ENCODE measurements at places on chromosomes 1 and 21.

- DNase-seq = no peak
Observed at GRCh38 chr1:207059881-207060280, 6.8 kb downstream of the PFKFB2 start.

DNA sequence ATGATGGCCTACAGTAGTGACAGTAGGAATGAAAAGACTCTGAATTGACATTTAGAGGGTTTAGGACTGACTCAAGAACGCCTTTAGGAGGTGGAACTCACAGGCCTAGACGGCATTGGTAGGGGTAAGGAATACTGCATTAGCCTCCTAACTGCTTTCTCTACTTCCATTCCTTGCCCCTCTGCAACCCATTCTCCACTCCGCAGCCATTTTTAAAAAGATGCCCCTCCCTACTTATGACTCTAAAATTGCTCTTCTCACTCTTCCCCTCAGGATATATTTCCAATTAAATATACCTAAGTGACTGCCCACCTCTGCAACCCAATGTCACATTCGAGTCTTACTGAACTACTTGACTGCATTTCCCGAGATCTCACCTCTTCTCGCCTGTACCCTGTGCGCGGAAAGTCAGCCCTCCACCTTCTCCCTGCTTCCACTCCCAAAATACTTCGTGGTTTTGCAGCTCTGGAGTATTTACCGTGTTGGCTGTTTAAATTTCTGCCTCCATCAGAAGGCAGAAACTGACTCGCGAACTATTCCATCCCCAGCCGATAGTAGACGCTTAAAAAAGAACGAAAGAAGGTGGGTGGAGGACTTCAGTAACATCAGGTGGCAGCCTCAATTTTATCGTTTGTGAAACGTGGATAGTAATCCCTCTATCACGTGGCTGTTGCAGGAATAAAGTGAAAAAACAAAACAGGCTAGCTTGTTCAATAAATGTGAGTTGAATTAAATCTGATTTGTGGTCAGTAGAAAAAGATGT is 1.1 kb upstream of the YBX1 start:
- DNase-seq = no peak

DNA sequence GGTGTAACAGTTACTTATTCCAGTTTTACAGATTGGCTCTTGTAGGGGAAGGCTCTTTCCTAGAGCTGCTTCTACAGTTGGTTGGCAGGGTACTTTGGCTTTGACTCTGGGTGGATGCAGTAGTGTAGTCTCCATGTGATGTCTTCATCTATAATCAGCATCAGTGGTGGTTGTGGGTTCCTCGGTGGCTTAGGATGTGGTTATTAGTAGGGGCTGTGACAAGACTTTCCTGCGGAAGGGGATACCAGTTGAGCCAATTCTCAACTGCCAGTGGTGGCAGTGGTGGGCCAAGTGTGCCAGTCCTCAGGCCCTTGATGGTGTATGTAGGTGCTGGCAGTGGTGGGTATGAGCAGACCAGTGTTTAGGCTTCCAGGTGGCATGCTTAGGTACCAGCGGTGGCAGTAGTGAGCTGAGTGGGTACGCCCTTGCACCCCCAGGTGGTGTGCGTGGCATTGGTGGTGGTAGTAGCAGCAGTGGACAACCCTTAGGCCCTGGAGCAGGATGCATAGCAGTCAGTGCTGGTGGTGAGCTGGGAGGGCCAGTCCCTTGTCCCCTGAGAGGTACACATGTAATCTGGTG is 27.2 kb upstream of the KLF18 start:
- DNase-seq = no peak

- no peak for DNase-seq
Observed at GRCh38 chr1:80825067-80825466, 975.7 kb upstream of the ADGRL2 start.

DNA sequence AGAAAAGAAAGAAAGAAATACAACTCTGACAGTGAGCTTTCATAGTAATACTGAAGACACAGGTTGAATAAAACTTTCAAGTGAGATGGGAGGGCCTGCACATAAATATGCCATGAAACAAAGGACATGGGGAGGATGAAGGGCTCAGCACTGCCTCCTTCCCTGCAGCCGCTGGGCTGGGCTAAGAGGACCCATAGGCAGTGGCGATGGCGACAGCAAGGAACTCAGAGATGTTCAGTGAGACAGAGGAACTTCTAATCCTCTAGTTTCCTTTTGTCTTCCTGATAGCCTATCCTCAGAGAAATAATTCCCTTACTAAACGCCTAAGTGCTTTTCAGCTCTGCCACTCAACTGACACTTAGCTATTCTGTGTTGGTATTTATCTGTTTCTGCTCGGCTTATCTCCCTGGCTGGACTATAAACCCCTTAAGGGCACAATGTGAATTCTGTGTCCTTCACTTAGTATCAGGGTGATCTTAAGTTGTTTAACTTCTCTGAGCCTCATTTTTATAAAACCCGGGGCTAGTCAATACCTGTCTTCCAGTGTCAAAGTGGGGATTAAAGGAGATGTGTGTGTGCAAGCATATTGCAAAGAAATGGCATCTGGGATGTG is 24.4 kb upstream of the IER5 start:
- no peak for DNase-seq

- DNase-seq = no peak
Observed at GRCh38 chr1:18385239-18385790, 95.4 kb upstream of the KLHDC7A start.

DNA sequence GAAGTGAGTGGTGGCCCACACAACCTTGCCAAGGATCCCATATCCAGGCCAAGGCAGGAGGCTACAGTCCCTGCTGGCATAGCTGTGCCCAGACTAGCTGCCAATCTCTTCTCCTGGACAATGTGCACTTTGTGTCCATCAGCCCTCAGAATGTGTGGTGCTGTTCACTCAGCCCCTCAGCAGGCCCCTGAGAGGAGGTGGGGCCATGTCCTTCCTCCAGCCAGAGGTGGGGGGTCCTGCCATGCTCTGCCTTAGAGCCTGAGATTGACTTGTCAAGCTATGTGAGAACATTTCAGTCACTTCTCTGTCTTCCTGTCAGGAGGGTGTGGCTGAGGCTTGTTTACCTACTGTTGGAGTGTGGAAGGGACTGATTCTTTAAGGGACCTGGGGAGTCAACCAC is 1.4 kb downstream of the NCF2 start:
- DNase-seq = no peak

DNA sequence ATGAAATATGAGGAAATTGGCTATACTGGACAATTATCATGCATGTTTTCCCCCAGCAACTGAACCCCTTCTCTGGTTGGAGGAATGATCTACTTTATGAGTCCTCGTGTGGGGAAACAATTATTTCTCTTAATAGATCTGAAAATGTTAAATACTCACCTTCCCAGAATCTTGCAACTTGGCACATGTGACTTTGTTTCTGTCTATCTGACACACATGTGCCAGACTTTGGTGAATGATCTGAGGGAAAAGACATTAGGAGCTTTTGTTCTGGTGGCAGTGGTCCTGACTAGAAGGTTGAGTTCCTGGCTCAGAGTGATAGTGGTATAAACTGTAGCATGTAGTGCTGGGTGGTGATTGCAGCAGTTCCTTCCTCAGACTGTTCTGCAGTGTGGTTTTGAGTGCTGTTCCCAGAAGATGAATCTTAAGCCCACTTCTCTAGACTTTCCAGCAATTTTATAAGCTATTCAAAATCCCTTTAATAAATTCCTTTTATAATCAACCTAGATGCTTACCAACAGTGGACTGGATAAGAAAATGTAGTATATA is 59.3 kb upstream of the B3GALNT2 start:
- no peak for DNase-seq

GRCh38 chr1:106344494-106344893 is 712.0 kb upstream of the PRMT6 start:
- DNase-seq = no peak

DNA sequence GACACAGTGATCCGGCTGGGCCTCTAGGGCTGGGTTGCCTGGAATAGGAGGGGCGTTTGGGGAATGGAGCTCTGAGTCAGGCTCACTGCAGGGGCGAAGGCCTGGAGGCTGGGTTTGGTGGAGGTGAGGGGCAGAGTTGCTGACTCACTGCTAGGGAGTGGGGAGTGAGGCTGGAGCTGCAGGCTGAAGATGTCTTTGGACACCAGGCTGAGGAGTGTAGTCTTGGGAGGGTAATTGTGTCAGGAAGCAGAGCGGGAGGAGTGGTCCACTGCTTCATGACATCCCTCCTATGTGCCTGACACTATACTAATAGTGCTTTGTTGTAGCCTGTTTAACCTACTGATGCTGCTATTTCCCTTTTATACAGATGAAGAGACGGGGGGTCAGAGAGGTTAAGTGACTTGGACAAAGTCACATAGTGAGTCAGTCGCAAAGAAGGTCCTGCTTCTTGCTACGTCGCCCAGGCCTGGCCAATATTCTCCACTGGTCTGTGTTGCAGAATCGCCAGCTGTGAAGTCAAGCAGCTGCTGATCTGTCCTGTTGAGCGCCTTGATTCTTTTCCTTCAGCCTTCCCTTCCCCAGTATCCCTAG is 13.6 kb downstream of the ACTL8 start:
- DNase-seq = no peak

DNA sequence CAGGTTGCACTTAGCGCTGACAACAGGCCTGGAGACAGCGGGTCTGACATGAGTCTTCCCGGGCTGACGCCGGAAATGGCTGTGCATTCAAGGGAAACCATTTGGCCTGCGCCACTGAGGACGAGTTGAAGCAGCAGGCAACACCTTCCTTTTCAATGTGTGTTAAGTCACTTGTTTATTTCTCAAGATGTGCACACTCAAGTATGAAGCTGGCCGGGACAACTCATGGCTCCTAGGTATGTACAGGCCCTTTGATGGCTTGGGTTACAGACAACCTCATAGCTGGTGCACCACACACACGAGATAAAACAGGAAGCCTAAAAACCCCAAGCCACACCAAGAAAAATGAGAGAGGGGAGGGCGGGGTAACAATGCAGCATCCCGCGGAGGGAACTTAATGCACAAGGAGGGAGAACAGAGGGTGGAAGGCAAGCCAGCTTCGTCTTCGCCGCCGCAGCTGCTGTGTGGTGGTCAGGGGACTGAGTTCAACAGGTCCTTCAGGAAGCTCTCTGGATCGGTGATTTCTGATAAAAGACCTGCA is 118.0 kb upstream of the IFFO2 start:
- DNase-seq = peak; percentile 27

- no peak for DNase-seq
Observed at GRCh38 chr1:230091473-230092231, 24.6 kb downstream of the GALNT2 start.

GRCh38 chr1:66383168-66383567 is 150.8 kb upstream of the SGIP1 start:
- DNase-seq = no peak

DNA sequence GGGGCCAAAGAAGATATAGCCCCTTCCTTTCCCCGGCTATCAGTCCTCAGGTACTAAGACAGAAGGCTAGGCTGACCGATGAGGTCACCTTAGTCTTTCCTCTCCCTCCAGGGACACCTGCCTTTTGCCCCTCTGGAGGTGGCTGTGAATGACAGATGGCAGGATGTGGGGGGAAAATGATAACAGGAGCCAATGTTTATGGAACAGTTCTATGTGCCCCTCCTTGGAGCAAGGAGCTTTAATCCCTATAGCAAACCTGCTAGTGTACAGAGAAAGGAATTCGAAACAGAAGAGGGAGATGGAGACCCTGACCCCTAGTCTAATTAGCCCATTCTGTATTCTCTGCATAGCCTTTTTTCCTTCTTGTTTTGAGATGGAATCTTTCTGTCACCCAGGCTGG is 28.1 kb downstream of the SERINC2 start:
- DNase-seq = no peak

- DNase-seq = no peak
Observed at GRCh38 chr1:25837262-25837875, 17.6 kb downstream of the MTFR1L start.

- no peak for DNase-seq
Observed at GRCh38 chr1:240005997-240006650, 85.6 kb upstream of the FMN2 start.

DNA sequence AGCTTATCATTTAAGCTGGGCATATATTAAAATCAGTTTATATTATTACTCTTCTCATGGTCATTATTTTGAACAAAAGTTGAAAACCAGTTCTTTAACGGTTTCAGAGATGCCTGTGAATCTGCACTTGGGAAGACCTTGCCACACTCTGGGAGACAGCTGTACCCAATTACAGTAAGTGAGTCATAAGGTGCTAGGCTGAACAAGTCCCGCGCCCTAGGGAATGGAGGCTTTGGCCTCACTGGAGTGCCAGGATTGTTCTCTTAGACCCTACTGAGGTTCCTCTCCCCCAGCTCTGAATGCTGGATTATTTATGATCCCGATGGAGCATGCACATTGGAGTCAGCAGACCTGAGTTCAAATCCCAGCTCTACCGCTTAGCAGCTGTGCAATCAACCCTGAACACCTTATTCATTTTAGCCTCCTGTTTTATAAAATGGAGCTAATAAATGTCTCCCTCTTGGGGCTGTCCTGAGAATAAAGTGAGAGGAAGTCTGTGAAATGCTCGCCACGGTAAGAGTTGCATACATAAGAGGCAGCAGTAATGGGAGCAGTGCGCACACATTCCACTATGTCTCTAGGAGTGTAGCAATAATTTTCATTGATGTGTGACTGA is 266.2 kb downstream of the FOXD2 start:
- DNase-seq = no peak

GRCh38 chr21:40404396-40404800 is 442.6 kb downstream of the DSCAM start:
- DNase-seq = no peak

DNA sequence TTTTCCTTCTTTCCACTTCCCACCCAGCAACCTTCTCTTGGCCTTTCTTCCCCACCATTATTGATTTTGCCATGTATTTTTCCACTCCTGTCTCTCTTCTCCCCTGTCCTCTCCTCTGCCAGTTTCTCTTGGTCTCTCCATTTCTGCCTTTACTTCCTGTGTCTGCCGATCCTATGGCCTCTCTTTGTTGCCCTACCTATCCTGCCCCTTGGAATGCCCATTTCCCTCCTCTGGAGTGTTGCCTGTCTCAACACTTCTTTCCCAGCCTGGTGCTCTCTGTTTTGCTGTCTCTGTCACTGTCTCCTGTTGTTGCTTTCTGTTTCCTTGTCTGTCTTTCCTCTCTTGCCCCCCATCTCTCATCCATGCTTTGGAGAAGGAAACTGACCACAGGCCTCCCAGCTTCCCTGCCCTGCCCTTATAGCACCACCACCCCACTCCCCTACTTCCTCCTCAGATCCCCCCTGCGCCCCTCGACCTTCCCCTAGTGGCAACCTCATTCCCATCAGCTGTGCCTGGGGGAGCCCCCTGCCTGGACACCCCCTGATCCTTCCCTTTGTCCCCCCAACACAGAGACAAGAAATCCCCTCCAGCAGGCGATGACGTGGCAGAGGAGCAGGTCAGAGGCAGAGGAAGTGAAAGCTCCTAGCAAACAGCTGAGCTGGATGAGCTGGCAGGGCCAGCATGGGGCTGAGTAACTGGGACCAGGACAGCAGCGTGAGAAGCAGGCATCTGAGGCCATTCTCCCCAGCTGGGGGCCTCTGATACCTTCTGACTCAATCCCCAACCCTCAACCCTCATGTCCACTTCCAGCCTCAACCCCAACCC is 6.6 kb upstream of the ETV3L start:
- DNase-seq = no peak

- DNase-seq = no peak
Observed at GRCh38 chr1:231376101-231376500, 38.0 kb downstream of the SPRTN start.

Data from activated CD8-positive, alpha-beta memory T cell treated with anti-CD3 and anti-CD28 coated beads for 1 hour (primary cell).